ENCODE measurements at places on chromosomes 13 and 19. TPM values are rescaled to one million over a fixed set of nuclear protein-coding genes. Genes with fewer than 3 reads are reported as not detected.

TRAPPC6A gene
- 31.7 TPM for total RNA-seq

GFY gene
- total RNA-seq, result 0.14 TPM

OXGR1 gene
- not detected for total RNA-seq

ZBTB32 gene
- not detected for total RNA-seq

IGFL2 gene
- total RNA-seq, result 0.83 TPM

FXYD1 gene
- not detected for total RNA-seq

ZNF880 gene
- total RNA-seq, result 1.3 TPM

TMEM205 gene
- 133 TPM for total RNA-seq

FPR1 gene
- total RNA-seq, result 0.07 TPM

COX7A1 gene
- total RNA-seq, result not detected

KLF16 gene
- 32.7 TPM for total RNA-seq

SIGLEC14 gene
- total RNA-seq, result not detected

MED26 gene
- 4.4 TPM for total RNA-seq

VPS36 gene
- 7.4 TPM for total RNA-seq

ZNF776 gene
- 4.3 TPM for total RNA-seq

CBARP gene
- total RNA-seq, result 4.8 TPM

MEDAG gene
- total RNA-seq, result 0.23 TPM

GTF2F2 gene
- total RNA-seq, result 19.7 TPM
